HT1080 (cell line): ENCODE measurements at places on chromosomes 7 and 10. TPM values are rescaled to one million over a fixed set of nuclear protein-coding genes. Genes with fewer than 3 reads are reported as not detected.

IDI2 gene
- not detected in 2 replicates for total RNA-seq

- DNase-seq = peak; percentile 92
These were observed 45.7 kb downstream of the KIAA1549 start for GRCh38 chr7:138935465-138936011.

PON3 gene
- total RNA-seq = not detected in 2 replicates

GRCh38 chr7:66356277-66356721, 151.2 kb downstream of the TPST1 start:
- peak; percentile 98 for DNase-seq
